Tibial nerve (tissue), 4 donors: ENCODE measurements at places on chromosomes 5 and 9. TPM values are rescaled to one million over a fixed set of nuclear protein-coding genes. Genes with fewer than 3 reads are reported as not detected.

GRCh38 chr9:24912767-24913166 is 367.1 kb upstream of the IZUMO3 start:
- H3K36me3 ChIP-seq = no peaks in the 10 kb centered on the region
- DNase-seq = no peak
- H3K4me1 ChIP-seq = no peaks in the 10 kb centered on the region
- H3K27ac ChIP-seq = no peak overlapping the region
- no peak overlapping the region for H3K4me3 ChIP-seq

GRCh38 chr5:60978968-60979367 is 34.0 kb downstream of the NDUFAF2 start:
- H3K36me3 ChIP-seq = no peaks in the 10 kb centered on the region
- DNase-seq = no peak
- no peaks in the 10 kb centered on the region for H3K4me1 ChIP-seq
- H3K27me3 ChIP-seq = no peaks in the 10 kb centered on the region
- H3K27ac ChIP-seq = no peak overlapping the region
- H3K4me3 ChIP-seq = no peak overlapping the region

The BTNL3 gene
- not detected for total RNA-seq

GRCh38 chr5:160792281-160792680 is 59.7 kb downstream of the ATP10B start:
- H3K4me3 ChIP-seq = no peak overlapping the region
- H3K27me3 ChIP-seq = no peaks in the 10 kb centered on the region
- H3K4me1 ChIP-seq = no peaks in the 10 kb centered on the region
- no peaks in the 10 kb centered on the region for H3K36me3 ChIP-seq

The JAKMIP2 gene
- total RNA-seq = 10.6 TPM

DNA sequence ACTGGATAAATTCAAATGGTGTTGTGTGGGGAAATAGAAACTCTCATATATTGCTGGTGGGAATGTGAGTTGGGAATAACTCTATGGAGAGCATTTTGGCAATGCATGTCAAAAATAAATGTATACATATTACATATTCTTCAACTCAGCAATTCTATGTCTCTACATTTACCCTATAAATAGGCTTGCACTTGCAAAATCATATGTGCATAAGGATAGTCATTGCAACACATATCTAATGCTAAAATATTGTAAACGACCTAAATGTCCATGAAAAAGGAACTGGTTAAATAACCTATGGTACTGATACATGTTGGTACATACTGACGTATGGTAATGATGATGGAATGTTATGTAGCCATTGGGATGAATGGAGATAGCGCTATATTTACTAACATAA is 94.5 kb upstream of the CHD1 start:
- H3K27ac ChIP-seq = no peak overlapping the region
- DNase-seq = no peak
- H3K27me3 ChIP-seq = no peaks in the 10 kb centered on the region
- H3K4me1 ChIP-seq = peaks cover 16% of the 10 kb centered on the region
